ENCODE measurements at places on chromosomes 5 and 9.

- DNase-seq, result no peak
Observed at GRCh38 chr9:74275872-74276508, 221.1 kb upstream of the RORB start.

DNA sequence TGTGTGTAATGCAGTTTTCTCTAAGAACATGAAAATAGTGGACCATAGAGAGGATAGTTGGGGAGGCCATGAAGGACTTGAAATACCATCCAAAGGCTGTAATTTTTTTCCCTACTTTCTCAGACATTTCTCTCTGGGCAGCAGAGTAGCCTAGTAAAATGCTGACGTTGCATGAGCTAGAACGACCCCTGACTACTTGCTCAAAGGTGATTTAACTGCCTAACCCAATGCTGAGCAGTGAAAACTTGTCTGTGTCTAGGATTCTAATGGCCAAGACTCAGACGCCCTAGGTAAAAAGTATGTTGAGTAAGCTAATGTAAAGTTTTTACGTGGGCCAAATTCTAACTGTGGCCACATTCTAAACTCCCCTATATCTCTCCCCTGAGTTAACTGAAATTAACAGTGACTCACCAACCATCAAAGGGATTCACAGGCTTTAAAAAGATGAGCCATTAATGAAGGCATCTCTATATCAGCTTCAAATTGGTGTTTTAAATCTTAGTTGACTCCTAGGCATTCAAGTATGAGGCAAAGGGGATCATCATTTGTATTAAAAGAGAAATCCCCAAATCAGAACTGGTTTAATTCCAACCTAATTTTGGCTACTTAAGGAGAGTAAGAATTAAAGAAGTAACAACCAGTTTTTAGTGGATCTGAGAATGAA is 121.0 kb upstream of the GAS1 start:
- no peak for DNase-seq

DNA sequence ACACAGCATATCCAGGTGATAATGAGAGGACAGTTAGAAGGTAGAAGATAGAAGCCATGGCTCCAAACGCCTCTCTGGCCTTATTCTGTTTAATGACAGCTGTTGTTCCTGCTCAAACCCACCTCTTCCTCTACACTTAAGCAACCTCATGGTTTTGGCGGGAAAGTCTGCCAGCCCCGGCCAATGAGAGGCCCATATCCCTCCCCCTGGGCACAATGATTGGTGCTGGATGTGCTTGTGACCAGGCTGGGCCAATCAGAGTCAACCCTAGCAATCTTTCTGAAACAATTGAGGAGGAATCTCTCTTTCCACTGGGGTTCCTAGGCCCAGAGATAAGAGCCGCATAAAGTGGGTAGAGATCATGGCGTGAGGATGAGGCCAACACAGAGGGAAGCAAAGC is 4.8 kb upstream of the GFI1B start:
- DNase-seq, result peak; percentile 47

- DNase-seq, result no peak
Observed at GRCh38 chr9:114174876-114175771, 19.8 kb downstream of the COL27A1 start.

DNA sequence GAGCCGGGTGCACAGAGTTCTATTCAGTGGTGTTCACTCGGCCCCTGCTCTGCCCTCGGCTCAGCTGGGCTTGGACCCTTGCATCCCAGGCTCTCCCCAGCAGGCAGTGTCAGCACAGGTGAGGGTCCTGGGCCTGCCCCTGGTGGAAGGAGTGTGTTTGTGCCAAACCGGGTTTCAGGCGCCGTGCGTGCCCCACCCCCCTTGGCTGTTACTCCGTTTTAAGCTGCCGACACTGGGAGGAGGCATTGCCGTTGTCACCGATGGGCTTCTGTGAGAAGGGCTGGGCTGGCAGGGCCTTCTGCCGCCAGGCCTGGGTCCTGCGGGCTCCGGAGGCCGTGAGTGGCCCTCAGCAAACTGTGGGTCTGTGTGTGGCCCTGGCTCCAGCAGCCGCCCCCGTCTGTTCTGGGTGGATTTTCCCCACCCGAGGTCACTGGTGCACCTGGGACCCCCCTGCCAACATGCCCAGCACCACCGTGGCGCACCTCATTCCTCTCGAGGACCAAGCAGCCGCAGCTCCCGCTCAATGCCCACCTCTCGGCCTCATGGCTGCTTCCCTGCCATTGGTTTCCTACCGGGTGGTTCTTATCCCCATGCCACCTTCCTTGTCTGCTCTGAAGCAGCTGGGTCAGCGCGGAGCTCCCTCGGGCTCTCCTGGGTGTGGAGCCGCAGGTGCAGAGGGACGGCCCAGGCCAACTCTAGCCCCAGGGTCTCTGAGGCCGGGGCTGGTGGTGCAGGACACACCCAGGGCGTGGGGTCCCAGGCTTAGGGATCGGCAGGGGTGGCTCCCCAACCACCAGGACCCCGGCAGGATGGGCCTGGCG is 44.3 kb upstream of the EXOC3 start:
- DNase-seq, result no peak

DNA sequence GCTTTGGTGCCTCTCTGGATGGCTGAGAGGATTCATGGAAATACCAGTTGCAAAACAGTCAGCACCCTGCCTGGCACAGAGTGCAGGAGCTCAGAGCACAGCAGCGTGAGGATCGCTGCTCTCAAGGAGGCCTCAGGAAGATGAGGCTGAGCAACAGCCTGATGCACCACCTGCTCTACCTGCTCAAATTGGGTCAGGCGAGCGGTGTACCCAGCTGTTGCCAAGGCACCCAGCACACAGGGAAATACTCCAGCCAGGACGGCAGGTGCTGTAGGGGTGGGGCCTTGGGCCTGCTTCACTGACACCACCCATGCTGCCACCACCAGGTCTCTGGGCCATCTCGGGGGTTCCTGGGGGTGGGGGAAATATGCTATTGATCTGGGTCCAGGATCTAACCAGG is 4.3 kb downstream of the EEIG1 start:
- no peak for DNase-seq
